ENCODE measurements at places on chromosomes 12 and 14.

DNA sequence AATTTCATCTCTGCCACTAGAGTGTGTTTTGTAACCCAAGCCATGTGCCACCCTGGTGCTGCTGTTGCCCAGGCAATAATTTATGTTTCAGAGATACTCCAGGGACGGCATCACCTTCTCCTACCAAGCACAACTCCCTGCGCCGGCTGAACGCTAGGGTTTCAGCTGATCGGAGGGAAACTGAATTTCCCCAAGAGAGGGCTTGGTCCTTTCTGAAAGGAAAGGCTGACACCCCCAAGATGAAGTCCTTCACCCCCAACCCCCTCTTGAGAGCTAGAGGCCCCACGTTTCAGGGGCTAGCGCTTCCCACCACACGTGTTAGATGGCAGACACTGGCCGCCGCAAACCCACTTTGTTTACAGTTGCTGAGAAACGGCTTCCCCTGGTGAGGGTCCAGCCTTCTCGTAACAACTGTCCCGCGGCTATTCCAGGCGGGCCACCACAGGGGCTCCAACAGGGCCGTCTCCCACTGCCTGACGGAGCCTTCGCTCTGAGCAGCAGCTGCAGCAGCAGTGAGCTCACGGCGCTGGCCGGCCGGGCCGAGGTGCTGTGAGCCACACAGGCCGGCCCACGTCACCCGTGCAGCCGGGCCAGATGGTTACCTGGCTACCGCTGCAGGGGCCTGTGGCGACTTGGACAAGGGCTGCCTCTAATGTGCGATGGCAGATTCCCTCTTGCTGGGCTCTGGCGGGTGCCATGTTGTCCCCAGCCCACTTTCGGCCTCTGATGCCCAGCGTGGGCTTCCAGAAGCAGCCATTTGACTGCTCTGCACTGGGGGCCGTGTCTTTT, 66.4 kb downstream of the TESC start:
- no peak for DNase-seq

DNA sequence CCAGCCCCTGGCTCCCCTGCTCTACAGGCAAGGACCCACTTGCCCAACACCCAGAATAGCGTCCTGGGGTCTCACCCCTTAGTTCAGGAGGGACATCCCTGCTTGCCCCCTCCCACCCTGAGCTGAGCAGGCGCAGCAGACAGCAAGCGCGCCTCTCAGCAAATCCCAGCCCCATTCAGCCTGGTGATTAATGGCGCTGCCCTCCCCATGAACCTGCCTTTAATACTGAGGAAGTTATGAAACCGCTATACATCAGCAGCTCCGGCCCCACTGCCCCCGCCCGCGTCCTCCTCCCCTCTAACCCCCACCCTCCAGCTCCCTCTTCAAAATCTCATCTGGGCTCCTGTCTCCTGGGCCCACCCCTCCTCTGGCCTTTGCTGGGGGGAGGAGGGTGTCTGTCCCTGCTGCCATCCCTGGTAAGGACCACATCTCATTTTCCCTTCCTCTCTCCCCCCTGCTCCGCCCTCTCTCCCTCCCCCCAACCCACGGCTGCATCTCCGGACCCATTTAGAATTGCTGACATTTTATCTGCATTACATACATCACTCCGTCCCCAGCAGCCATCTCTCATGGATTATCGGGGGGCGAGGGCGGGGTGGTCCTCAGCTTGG, 7.1 kb upstream of the SMUG1 start:
- no peak for DNase-seq

DNA sequence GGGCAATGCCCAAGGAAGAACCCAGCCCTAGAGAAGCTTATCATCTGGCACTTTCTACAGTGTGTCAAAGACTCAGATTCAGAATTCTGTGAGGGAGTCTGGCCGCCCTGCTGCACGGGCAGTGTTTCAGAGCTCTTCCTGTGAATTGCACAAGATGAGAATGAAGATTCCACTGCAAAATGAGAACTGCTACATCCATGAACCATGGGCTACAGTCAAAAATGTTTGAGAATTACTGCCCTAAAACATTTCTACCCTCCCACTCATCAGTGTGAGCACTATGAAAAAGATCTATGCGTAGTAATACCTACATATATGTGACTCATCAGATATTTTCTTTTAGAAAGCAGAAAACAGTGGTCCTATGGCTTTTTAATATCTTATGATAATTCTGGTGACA, 104.0 kb downstream of the STAB2 start:
- no peak for DNase-seq

DNA sequence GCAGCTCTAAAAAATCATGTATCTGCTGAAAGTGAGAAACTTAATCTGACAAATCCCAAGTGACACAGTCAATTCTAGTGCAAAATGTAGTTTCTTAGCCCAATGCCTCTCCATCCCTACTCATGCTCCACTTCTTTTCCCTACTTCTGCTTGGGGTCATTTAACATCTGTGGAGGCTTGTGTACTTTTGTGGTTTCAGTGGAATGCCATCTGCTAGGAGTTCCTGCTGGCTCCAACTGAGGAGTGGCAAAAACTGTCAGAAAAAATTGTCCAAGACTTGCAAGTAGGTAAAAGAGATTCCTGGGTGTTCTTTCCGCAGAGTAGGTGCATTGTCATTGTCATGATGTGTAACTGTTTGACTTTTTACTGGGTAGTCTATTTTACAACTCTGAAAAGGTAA, 12.5 kb upstream of the AVPR1A start:
- no peak for DNase-seq

DNA sequence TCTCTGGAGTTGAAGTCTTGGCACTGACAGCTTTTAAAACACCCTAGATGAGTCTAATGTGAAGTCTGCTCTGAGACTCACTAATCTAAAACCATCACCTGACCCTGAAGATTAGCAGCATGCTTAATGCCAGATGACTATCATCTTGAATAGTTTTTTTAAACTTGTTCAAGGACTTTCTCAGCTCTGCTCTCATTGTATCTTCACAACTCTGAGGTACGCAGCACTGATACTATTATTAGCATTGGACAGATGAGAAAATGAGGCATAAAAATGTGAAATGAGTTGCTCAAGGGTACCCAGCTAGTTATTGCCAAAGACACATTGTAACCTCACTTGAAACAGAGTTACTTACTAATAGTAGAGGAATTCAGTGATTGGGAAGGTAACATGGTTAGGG, 4.8 kb downstream of the SLC38A1 start:
- DNase-seq: no peak

DNA sequence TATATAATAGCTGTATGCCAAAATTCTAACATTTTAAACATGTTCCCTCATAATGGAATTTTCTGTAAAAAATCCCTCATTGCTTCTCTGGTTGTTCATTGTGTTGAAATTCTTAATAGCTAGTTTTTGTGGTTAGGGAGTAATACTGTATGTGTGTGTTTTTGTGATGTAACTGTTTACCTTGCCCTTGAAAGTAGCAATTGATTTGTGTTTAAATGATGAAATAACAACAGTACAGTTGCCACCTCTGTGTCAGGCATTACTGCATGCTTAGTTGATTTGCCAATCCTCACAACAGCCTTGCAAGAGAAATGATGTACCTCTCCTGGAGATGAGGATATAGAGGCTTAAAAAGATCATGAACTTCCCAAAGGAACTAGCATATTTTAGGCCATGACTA, 94.9 kb downstream of the DAAM1 start:
- DNase-seq: no peak
